ENCODE measurements at places on chromosomes 6 and 20. TPM values are rescaled to one million over a fixed set of nuclear protein-coding genes. Genes with fewer than 3 reads are reported as not detected.

- no peak for DNase-seq
Observed at GRCh38 chr20:12641619-12642018, 367.2 kb upstream of the SPTLC3 start.

- DNase-seq = peak; percentile 54
Observed at GRCh38 chr20:10090588-10091166, 55.9 kb downstream of the ANKEF1 start.

SPEF1 gene
- total RNA-seq = under 0.01 TPM

RBM12 gene
- 56.1 TPM for total RNA-seq

DNA sequence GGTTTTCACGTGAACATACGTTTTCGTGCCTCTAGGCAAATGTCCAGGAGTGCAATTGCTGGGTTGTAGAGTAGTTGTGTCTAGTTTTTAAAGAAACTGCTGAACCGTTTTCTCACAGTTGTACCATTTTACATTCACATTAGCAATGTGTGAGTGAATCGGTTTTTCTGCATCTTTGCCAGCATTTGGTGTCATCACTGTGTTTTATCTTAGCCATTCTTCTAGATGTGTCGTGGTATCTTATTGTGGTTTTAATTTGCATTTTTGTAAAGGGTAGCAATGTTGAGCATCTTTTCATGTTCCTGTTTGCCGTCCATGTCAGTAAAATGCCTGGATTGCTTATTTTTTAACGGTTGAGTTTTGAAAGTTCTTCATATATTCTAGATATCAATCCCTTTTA is 10.2 kb downstream of the DOK5 start:
- no peak for DNase-seq

- DNase-seq = no peak
Observed at GRCh38 chr6:33914645-33915044, 110.8 kb upstream of the MLN start.

ZFP57 gene
- not detected for total RNA-seq

KIAA1755 gene
- 0.64 TPM for total RNA-seq

DPPA5 gene
- total RNA-seq = not detected

DNA sequence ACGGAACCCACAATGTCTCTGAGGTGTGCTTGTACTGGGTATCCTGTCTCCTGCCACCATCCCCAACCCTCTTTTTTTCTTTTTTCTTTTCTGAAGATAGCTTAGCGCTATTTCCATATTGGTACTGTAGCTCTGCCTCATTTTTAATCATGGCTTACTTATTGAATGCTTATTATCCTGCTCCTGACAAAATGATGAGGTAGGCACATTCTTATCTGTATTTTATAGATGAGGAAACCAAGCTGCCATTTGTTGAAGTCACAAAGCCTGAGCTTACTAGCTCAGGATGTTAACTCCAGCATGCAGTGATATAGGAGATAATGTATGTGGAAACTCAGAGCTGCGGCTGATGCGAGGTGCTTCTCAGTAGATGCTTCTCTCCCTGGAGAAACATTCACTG is 61.4 kb upstream of the GPR6 start:
- no peak for DNase-seq

PTK6 gene
- total RNA-seq = under 0.01 TPM

DNA sequence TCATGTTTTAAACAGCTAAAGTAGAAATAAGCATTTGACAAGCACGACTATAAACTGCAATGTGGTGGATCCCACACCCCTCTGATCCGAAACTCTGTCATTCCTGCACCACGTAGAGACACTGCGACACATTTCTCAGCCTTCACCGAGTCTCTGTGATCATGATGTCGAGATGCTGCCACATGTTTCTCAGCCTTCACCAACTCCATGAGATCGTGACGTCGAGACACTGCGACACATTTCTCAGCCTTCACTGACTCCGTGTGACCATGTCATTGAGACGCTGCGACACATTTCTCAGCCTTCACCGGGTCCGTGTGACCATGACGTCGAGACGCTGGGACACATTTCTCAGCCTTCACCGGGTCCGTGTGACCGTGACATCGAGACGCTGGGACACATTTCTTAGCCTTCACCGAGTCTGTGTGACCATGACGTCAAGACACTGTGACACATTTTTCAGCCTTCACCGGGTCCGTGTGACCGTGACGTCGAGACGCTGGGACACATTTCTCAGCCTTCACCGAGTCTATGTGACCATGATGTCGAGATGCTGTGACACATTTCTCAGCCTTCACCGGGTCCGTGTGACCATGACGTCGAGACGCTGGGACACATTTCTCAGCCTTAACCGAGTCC is 143.0 kb downstream of the TTLL2 start:
- no peak for DNase-seq

GRCh38 chr6:79543886-79544285 is 6.7 kb upstream of the LCA5 start:
- no peak for DNase-seq

DNA sequence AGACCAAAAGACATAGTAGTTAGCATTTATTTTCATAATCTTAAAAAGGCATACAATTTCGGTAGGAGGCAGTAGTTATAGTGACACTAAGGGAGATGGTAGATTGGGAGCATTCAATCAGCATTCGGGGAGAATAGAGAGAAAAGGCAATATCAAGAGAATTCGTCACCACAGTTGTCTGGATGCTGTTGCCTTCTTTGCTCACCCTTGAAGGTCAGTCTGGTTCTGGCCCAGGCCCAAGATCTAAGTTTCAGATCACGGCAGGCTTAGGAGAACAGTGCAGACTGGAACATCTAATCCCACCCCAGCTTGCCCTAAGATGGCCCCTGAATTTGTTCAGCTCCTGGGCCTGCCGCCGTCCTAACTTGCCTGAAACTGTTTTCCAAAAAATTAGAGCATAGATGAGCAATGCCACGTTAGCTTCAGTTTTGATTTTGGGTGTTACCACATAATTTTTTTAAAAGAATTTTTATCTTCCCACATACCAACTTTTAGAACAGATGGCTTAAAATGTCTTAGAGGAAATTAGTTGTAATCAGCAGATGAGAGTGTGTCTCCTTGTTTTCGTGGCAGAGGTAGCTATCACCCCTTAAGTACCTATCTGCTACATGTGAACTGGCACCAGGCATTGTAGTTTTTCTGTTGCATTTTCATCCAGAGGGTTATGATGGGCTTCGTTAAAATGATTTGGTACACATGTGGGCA is 8.3 kb upstream of the CEP85L start:
- peak; percentile 78 for DNase-seq

FAM83C gene
- total RNA-seq = not detected

DNA sequence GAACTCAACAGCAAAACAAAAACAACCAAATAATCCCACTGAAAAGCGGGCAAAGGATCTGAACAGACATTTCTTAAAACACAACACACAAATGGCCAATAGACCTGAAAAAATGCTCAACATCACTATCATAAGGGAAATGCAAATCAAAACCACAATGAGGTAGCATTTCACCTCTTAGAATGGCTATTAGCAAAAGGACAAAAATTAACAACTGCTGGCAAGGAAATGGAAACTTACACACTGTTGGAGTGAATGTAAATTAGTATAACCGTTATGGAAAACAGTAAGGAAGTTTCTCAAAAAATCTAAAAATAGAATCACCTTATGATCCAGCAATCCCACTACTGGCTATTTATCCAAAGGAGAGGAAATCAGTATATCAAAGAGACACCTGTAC is 20.9 kb downstream of the FAM8A1 start:
- no peak for DNase-seq

- DNase-seq = no peak
Observed at GRCh38 chr6:36578030-36578429, 16.1 kb upstream of the SRSF3 start.

DNA sequence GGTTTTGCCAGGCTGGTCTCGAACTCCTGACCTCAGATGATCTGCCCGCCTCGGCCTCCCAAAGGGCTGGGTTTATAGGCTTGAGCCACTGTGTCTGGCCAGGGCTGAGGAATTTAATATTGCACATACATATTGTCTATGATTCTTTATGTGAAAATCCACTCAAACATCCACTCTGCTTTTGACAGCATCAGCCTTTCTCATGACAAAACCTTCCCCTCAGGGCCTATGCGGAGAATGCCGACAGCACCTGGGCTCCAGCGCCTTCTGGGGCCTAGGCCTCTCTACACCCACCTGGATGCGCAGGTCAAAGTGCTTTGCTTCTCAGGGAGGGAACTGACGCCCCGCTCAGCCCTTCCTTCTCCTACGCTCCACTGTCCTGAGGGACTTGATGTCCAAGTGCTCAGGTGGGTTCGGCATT is 5.4 kb downstream of the RAMACL start:
- DNase-seq = no peak

KHDC1 gene
- 3.9 TPM for total RNA-seq

DNA sequence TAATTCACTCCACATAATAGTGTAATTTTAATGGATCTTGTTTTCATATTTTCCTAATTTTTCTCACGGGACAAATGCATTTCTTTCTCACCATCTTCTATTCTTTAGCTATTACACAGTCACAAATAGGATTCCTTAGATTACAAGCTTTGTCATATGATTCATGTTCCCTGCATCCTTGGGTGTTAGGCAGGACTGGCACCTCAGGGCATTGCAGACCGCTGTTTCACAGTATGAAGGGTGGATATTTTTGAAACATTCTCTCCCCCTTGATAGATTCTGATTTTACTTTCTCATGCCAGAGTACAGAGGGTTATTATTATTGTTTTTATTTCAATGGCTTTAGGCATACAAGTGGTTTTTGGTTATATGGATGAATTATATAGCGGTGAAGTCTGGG is 602.5 kb downstream of the PHF3 start:
- DNase-seq = no peak

GRCh38 chr6:152529369-152529768 is 107.8 kb downstream of the SYNE1 start:
- DNase-seq = peak; percentile 26

DNA sequence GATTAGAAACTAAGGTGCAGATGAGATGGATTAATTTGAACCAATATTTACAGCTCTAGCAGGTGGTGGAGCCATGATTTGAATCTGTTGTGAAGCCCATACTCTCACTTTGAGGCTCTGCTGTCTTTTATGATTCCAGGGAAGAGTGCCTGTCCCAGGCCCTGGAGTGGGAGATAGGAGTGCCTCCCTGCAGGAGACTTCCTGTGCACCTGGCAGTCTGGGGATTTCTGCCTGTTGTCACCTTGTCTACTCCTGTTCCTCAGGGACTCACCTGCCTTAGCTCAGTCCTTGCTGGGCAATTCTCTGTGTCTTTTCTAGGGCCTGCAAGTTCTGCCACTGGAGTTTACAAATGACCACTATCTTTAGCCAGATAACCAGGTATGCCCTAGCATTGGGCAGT is 46.3 kb downstream of the SCAND1 start:
- DNase-seq = no peak

ARFGAP1 gene
- 109 TPM for total RNA-seq

- no peak for DNase-seq
Observed at GRCh38 chr6:8536122-8536521, 100.8 kb upstream of the SLC35B3 start.

GRCh38 chr20:38843346-38843745 is 37.8 kb downstream of the PPP1R16B start:
- DNase-seq = no peak

ZSCAN26 gene
- total RNA-seq = 21.6 TPM

DNA sequence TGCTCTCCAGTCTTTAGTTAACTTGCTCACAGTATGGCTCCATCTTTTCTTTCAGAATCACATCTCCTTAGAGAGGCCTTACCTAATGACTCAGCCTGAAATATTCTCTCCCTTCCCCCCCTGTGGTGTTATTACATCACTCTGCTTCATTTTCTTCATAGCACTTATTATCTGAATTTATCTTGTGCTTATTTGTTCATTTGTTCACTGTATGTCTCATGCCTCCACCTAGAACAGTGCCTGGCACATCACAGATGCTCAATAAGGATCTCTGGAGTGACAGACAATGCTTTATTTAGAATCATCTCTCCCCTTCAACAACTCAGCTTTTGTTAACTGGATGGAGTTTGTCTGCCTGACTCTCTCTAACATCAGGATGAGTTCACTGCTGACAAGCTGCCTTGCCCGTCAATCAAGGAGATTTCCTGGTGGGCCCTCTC is 96.6 kb upstream of the MAN1A1 start:
- peak; percentile 64 for DNase-seq

DNA sequence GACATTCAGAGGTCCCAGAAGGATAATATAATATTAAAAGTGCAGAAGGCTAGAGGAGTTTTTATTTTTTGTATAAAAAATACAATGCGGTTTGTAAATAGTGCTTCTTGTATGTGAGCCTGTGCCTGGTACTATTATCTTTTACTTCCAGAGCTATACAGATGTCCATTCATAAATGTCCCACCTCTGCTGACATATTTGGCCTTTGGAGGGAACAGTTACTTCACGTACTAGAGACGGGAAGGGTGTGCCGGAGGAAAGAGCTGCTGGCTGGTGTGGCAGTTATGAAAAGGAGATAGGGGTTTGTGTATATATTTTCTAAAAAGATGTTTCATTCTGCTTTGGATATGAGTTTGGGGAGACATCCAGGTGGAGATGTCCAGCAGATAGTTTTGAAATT is 8.8 kb downstream of the CD109 start:
- peak; percentile 52 for DNase-seq

DNA sequence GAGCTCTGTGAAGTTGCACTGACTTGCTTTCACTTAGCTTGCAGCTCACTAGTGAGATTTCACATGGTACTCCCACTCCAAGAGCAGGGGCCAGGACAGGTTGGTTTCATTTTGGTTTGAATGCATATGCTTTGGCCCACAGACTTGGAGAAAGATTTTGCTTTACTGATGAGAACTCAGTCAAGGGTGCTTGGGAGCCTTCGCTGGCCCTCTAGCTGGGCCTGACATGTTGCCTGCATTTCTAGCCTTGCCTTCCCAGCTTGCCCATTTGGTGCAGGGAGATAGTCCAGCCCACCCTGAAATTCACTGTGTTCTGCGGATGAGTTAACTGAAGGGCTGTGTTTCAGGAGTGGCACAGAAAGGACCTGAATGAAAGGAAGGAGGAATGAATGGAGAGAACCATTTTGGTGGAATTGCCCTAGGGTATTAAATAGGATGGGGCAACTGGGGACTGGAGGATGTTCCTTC is 1.9 kb downstream of the SGK1 start:
- DNase-seq = no peak

TMEM200A gene
- total RNA-seq = 47.7 TPM

DNA sequence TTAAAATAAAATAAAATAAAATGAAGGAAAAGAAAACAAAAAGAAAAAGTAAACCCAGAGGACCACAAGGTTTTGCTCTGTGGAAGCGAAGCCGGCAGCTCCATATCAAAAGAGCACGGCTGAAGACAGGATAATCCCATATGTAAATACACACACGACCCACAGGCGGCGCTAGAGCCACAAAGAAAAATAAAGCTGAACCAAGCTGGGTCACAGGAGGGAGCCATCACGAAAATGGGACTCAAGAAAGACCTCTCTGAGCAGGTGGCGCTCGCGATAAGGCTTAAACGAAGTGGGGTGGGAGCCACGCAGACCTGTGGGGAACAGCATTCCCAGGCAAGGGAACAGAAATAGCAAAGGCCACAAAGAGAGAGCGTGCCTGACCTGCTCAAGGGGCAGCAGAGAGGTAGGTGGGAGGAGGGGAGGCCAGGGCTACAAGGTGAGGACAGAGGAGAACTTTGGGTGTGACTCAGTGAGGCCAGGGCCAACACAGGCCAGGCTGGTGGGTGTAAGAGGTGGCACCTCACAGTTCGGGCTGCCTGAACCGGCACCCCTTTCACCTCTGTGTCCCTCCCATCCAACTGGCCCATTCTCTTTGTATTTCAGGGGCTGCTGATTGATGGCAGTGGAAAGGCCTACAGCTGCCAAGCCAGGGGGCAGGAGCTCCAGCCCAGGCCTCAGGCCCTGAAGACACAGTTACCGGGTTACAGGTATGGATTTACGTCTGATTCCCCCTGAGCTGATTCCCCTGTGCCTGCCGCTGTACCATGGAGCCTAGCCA is 26.0 kb downstream of the PTGIS start:
- DNase-seq = peak; percentile 75

Data from fibroblast of villous mesenchyme (primary cell).